ENCODE measurements at places on chromosomes 16 and 17. TPM values are rescaled to one million over a fixed set of nuclear protein-coding genes. Genes with fewer than 3 reads are reported as not detected.

- no peak for DNase-seq
Observed at GRCh38 chr17:33167736-33168135, 125.4 kb downstream of the ASIC2 start.

DNA sequence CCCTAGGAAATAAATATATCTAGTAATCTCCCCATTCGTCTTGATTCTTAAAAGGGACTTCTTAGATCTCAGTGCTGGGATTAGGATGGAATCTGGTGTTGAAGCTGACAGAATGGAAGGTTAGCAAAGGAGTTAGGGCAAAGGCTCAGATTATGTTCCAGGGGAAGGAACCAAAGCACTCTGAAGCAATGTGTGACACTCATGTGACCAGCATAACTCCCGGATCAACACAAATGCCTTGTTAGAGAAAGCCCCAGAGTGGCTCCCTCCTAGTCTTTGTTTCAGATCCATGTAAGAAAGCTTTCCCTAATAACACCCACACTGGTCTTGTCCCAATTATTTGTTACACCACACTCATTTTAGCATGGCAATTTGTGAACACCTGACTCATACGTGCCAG is 62.6 kb upstream of the ERN1 start:
- no peak for DNase-seq

CASKIN1 gene
- polyA plus RNA-seq, result 1.2 TPM

DNA sequence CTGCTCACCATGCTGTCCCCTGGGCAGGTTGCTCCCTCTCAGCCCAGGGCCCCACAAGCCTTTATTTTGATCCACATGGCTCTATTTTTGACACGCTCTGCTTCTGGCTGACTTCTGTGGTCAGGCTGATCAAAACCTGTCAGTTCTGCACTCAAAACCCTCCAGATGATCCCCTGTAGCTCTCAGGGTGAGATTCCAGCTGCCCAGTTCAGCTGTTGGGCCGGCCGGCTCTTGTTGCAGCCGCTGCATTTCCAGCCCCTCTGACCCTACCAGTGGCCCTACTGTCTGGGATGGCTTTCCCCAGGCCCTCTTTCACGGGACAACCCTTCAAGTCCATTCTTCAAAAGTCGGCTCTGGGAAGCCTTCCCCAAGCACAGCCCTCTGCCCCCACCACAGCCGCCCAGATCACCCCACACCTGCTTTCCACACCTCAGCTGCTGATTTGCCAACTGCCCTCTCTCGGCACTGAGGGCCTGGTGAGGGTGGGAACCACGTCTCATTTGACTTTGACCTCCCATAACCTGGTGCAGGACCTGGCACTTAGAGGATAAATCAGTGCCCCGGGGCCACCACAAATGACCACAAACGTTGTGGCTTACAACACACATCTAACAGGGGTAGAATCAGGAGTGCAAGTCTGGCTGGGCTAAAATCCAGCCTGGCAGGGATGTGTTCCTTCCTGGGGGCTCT is 16.3 kb upstream of the CACNG4 start:
- no peak for DNase-seq

DNA sequence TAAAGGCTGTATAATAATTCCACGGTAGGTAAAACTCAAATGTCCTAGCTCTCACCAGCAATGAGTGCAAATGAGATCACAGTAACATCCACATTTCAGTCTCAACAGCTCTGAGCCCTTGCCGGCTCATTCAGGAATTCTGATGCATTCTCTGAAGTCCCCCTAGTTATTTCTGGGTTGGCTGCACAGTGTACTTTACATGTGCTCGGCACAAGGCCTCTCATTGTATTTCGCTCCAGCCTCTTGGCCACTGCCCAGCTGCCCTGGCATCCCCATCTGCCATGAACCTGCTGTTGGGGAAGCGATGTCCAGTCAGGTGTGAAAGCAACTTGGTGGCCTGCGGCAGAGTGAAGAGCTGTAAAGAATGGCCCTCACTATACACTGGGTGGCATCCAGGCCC is 14.3 kb downstream of the PRCD start:
- DNase-seq, result no peak

DNA sequence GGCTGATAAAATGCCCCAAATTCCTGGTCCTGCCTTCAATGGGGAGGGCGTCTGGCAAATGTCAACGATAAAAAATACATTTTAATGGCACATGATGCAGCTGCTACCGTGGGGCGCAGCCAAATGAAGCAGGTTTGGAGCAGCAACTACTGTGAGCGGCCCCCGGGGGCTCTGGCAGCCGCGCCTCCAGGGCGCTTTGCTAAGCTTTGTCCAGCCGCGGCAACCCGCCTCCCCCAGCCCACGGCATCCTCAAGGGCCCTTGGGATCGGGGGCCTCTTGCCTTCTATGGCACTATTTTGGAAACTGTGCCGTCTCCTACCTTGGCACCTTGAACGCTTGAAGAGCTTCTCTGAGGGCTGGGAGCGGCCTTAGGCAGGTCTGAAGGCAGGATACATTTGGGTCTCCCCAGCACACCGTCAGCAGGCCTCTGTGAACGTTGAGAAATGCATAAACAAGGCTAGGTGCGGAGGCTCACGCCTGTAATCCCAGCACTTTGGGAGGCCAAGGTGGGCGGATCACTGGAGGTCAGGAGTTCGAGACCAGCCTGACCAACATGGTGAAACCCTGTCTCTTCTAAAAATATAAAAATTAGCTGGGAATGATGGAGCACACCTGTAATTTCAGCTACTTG is 25.1 kb downstream of the TBX4 start:
- no peak for DNase-seq

DNA sequence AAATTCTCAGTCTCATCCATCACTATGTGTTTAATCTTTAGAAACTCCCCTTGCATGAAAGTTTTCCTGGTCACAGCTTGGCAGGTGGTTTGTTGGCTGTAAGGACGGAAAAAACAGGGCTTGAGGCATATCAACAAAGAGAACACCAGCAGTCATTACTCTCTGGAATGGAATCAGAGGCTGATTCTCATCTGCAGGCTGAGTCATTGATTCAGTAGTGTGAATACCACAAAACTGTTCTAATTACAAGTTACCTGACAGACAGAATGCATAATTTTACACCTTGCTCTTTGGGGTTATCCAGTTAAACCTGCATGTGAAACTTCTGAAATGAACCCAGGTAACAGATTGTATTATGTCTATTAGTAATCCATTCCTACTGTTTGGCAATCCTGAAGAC is 11.5 kb upstream of the SLFN12L start:
- DNase-seq, result no peak

CCL18 gene
- polyA plus RNA-seq, result not detected

GRCh38 chr17:35907691-35908090 is 22.9 kb downstream of the RDM1 start:
- DNase-seq, result no peak

DNA sequence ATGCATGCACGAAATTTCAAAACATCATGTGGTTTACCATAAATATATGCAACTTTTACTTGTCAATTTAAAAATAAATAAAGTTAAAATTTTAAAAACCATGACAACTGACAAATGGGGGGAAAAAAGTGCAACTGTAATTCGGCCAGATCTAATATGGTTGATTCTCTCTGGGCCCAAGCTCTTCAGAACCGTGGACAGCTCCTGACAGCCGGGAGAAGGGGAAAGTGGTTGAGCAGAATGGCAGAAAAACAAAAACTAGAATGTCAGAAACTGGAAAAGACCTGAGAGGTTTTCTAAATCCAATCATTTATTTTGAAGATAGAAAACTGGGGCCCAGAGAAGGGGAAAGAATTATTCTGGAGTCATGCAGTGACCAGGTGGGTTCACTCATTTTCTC is 126.6 kb downstream of the TMEM132E start:
- DNase-seq, result peak; percentile 31

NLRC3 gene
- 2.0 TPM for polyA plus RNA-seq

- DNase-seq, result peak; percentile 92
Observed at GRCh38 chr17:11598274-11599221, at the start of gene DNAH9. Gene DNAH9, plus strand, starts transcription at chr17:11598470. Its CDS starts 29 bp downstream, at chr17:11598499.

- DNase-seq, result no peak
Observed at GRCh38 chr17:66811683-66812054, 23.2 kb upstream of the CACNG5 start.

- no peak for DNase-seq
Observed at GRCh38 chr16:86457501-86458148, 52.7 kb upstream of the FOXF1 start.

TRIM25 gene
- polyA plus RNA-seq, result 30.4 TPM

DNA sequence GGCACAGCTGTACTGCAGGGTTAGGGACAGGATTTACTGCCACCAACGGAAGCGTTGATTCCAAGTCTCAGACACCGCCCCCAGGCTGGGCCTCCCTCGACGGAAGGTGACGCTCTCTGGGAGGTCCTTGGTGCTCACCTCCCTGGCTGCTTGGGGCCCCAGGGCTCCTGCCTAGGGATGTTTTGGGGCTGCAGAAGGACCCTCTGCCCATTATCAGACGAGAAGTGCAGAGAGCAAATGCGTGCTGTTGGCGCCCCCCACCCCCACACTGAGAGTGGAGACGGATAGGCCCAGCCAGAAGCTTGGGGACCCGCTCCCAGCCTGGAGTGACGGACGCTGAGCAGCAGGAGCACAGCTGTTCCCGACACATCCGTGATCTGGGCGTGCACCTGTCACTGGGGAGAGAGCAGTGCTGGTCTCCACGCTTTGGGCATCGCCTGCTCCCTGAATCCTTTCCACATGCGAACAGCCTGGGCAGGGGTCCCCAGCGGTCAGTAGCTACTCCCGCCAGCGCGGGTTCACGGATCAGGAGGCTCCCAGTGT is 5.1 kb upstream of the SOX8 start:
- no peak for DNase-seq

WDR81 gene
- polyA plus RNA-seq, result 22.2 TPM

- DNase-seq, result no peak
Observed at GRCh38 chr17:66841328-66841727, 6.4 kb downstream of the CACNG5 start.

DNA sequence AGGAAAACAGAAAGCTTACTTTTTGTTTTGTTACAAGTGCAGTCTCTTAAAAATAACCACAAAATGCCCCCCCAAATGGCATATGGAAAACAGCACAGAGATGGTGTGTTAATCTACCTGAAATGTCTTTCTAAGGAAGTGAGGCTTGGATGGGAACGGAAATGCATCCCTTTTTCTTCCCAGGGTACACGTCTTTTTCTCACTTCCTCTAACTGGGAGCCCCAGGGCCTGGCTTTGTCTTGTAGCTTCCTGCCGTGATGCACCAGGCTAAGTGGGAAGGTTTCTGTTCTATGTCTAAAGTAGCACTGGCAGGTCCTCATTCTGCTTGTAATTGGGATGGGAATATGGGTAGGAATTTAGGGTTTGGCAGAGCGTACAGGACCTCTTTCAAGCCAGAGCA is 52.5 kb upstream of the CACNG3 start:
- no peak for DNase-seq

DNA sequence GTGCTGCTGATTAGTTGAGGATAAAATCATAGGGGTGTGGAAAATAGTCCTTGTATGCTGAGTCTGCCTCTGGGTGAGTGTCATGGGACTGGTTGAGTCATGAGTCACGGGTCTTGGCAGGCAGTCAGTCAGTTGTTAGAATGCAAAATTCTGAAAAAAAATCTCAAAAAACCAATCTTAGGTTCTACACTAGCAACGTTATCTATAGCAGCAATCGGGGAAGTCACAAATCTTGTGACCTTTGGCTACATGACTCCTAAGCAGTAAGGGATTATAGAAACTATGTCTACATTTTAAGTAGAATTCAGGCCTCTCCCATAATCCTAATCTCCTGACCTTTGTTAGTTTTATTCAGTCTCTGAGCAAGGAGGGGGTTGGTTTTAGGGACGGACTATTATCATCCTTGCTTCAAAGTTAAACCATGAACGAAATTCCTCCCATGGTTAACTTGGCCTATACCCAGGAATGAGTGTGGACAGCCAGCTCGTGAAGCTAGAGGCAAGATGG is 18.0 kb upstream of the PMFBP1 start:
- DNase-seq, result no peak

DNA sequence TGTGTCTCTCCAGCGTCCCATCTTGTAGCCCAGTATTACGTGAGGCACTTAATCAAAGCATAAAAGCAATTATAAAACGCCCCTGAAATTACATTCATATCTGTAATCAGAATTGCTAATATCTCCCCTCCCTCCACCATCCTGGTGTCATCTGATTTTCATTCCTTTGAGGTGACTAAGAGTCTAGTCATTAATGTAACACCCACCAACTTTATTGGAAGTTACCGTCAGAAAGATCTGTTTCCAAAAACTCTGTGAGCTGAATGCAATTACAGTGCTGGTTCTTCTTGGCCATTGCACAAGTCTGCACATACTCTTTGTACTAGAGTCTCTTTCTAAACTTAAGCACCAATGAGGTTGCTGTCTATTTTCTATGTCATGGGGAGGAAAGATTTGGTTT is 12.5 kb upstream of the MAF start:
- no peak for DNase-seq

- DNase-seq, result no peak
Observed at GRCh38 chr17:45184144-45184543, 22.5 kb downstream of the HEXIM2 start.

DNA sequence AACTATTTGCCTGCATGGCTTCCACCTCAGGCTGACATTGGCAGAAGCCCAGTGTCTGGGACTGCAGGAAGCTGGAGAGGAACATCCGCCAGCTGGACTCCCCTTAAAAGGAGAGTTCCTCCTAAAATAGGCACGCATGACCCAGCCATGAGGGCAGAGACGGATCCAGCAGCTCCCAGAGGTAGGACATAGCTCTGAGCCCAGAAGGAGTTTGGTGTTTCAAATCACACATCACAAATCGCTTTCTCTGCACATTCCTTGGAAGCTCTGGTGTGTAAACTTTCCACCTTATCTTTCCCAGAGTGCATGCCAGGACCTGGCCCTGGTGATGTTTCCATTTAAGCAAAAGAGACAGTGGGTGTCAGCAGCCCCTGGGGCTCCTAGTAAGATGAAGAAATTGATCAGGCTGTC is 231.1 kb upstream of the CDH5 start:
- no peak for DNase-seq

- DNase-seq, result no peak
Observed at GRCh38 chr16:83959656-83960434, 6.8 kb downstream of the OSGIN1 start.

DNA sequence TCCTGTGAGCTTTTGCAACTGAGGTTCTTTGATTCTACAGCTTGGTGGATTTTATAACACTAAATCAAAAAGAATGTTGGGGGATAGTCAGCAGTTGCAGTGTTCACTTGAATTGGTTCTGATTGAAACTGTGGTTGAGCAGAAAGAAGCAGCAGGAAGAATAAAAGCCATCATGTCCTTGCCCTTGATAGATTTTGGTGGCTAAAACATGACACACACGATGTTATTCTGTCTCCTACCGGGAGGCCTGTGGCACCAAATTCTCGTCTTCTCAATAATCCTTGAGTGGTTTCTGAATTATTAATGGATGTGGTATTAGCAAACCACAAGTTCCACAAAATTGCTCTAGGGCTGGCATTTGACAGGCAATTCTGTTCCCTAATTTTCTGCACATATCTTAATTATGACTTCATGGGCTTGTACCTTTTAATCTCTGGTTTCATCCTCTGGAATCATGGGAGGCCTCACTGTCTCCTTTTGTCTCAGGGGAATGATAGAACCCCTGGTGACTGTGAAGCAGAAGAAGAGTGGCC is 338.2 kb downstream of the SNX29 start:
- DNase-seq, result no peak

GAS2L2 gene
- polyA plus RNA-seq, result not detected

- no peak for DNase-seq
Observed at GRCh38 chr17:13158494-13159240, 140.8 kb upstream of the ELAC2 start.

MEOX1 gene
- polyA plus RNA-seq, result 15.1 TPM

Data from right renal pelvis (tissue), 4 donors.